Cardiac fibroblast (primary cell): ENCODE measurements at places on chromosomes 5 and 9.

DNA sequence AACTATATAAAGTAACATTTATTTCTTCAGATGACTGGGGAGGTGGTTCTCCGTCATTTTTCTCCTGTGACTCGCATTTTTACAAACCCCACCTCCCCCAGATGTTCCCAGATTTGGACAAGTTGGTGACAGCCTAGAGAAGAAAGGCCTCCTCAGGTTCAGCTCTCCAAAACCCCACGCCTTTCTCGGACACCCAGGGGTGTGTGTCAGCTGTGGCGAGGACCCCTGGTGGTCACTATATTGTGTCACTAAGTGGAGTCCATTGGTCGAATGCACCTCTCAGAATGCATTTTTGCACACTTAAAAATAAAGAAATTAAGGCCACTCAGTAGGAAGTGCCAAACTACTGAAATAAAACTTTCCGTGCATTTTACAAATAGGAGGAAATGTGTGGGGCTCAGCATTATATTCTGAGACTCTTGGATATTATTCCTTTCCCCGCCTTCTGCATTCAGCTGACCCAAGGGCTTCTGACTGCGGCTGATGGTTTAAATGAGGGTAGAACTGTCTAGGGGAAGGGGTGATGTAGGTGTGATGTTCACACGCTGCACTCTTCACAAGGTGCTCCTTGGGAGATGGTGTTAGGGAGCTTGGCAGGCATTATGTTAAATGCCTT lies 47.6 kb downstream of the ACO1 start:
- DNase-seq: peak; percentile 63

GRCh38 chr5:151084363-151084762 lies 3.5 kb upstream of the TNIP1 start:
- peak; percentile 48 for DNase-seq

GRCh38 chr9:86836266-86836665 lies 111.0 kb downstream of the GAS1 start:
- DNase-seq: no peak

DNA sequence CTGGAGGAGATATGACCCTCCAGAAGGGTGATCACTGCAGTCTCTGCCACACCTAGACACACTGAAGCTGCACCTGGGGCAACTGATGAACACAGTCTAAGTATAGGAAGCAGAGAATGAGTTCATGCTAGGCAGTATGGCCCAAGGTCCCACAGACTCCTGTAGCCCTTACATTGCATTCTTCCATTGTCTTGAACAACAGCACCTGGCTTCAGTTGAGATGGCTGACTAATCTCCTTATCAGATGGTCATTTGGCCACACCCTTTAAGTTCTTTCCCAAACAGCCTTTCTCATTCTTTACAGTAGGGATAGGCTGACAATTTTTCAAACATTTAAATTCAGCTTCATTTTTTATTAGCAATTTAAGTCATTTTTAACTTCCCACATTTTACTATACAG lies 23.1 kb downstream of the CENPK start:
- no peak for DNase-seq

DNA sequence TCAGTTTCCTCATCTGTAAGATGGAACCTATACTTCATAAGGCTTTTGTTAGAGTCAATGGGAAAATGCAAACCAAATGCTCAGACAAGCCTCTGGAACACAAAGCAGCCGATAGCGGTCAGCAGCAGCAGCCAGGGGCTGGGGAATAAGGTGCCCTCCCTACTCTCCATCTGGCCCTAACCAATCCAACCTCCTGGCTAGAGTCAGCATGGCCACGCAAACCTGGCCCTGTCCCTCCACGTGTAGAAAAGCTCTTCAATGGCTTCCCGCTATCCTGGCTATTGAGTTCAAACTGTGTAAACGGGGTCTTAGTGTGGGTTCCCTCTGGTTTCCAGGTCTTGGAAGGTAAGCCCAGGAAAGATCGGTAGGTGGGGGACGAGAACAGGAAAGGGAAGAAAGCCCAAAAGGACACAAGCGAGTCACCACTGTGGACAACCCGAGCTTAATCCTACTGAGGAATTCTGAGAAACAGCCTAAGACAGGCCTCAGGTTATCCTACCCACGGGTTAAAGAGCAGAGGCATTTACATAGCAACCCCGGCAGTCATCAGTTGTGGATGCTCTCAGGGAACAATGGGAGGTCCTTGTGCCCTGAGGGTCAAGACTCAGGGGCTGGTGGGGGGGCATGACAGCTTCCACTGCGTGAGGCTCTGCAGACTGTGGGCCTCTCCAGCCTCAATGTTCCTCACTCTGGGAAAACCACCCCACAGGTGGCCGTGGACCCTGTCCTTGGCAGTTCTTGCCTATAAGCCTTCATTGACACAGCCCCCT lies 30.9 kb downstream of the FABP6 start:
- no peak for DNase-seq

DNA sequence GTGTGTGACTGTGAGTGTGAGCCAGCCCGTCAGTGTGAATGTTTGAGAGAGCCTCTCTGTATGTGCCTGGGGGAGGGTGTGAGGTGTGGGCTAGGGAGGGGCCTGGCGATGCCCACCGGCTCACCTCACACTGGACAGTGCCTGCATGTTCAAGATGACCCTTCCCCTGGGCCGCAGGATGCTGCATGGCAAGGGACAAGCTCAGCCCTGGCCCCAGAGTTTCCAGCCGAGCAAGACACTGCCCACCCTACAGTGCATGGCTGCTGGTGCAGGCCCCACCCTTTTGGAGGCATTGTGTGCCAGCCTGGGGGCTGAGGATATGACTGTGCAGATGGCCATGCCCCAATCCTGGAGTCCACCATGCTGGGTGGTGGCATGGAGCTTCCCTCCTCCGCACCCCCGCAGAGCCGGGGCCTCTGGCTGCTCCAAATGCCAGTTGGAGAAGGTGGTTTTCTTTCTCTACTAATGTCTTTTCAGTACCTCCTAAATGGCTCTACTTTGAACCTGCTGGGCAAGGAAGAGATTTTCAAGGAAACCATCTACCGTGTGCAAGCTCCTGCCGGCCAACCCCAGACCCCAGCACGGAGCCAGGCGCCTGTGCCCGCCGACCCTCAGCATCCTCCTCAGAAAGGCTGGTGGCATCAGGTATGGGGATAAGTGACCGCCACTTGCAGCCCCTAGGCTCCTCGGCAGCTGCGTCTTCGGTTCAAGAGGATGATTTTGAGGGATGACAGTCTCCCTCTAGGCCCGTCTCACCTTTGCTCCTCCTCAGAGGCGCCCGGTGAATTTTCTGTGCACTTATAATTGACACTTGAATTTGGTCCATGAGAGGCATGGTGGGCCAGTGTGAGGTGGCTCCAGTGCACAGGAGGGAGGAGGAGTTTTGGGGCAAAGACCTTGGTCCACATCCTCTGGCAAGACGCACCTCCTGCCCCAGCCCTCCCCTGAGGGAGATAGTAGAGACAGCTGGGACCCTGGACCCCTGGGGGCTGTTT lies 27.7 kb downstream of the FGD3 start:
- no peak for DNase-seq

DNA sequence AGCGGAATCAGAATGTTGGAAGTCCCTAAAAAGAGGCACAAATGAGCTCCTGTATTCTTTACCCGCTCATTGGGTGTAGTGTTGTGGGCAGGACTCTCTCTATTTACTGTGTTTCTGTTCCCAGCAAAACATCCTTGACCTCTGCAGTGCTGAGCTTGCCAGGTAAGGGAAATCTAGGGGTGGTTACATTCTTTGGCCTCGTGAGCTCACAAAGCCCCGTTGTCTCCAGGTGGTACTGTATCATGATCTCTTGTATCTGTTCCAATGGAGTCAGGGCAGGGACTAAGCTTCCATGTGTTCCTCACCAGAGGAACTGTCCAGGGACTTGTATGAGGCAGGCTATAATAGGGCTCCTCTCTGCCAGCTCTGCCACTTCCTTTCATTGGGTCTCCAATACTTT lies 11.8 kb upstream of the IFNA14 start:
- DNase-seq: no peak
